SW 1271 (cell line): ENCODE measurements at places on chromosomes 16 and 17.
A peak's percentile ranks its signal among the peaks of the same experiment; 100 is the strongest.

DNA sequence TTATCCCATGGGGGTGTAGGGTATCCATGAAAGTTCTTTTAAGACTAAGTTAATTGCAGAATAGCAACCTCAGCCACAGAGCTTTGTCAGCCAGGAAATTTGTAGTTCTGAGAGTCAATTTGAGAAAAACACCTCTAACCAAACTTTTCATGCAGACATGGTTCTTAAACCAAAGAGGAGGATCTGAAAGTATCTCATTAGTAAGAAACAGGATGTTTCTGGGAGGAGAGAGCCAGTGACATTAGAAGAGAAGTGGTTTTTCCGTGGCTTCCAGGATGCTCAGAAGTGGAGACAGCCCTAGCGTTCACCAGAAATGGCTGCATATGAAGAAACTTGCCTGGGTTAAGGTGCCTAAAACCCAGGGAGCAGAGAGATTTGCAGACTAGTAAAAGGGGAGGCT is 7.9 kb downstream of the GNAO1 start:
- no peak for DNase-seq

DNA sequence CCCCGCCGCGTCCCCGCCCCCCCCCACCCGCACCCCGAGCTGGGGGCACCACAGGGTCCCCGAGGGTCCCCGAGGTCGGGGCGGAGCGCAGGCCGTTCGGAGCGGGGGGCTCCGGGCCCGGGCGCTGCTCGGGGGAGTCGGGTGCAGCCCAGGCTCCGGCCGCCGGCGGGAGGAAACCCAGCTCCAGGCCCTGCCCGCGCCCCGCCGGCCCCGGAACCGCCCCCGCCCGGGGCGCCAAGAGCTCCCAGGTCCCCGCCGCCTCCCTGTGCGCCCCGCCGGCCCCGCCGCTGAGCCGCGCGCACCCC is 33.2 kb upstream of the RPH3AL start:
- no peak for DNase-seq

GRCh38 chr16:46427340-46428107 is 193.7 kb downstream of the SHCBP1 start:
- no peak for DNase-seq

DNA sequence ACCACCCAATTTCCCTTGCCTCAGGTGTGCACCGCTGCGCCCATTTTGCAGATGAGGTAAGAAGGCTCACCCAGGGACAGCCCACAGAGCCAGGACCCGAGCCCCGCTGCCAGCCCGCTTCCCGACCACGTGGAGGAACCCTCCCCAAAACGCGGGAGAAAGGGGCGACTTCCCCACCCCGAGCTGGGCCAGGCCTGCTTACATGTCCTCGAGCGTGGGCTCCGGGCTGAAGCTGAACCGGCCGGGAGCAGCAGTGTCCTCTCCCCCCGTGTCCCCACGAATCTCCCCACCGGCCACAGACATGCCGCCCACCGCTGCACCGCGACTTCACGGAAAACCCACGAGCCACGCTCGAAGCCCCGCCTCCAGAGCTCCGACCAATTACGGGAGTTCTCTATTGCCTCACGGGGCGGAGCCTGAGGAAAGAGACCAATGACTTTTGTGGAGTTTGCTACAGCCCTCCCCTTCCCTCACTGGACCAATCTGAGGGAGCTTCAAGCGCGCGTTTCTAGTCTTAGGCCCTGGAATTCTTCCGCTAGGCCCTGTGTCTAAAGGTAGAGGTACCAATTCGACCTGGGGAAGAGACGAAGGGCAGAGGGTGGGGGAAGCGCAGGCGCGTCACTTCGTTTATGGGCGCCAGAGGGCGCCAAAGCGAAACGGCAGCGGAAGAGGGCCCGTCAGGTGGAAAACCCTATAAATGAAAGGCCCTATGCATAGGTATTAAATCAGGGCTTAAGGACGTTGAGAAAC is at the start of gene DCTPP1:
TSS of gene DCTPP1 (minus strand) at position 353 of the 750 bp plus-strand sequence. CDS start at position 303, 50 bp downstream.
- peak; percentile 99 for DNase-seq

DNA sequence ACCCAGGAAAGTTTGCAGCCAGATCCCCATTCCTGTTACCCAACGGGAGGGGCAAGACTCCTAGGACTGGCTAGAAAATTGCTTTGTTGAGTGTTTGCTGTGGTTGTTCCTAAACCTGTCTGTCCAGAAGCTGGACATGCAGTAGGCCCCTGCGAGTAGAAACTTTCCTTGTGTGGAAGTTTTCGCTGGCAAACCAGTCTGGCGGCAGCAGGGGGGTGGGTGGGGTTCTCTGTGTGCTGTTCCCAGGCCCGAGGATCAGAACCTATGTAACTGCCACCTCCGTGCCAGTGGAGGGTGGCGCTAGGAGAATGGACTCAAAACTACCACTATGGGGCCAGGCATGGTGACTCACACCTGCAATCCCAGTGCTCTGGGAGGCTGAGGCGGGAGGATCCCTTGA is 9.2 kb downstream of the SGSM2 start:
- DNase-seq, result no peak

GRCh38 chr16:52389045-52389444 is 157.9 kb downstream of the TOX3 start:
- DNase-seq, result no peak

DNA sequence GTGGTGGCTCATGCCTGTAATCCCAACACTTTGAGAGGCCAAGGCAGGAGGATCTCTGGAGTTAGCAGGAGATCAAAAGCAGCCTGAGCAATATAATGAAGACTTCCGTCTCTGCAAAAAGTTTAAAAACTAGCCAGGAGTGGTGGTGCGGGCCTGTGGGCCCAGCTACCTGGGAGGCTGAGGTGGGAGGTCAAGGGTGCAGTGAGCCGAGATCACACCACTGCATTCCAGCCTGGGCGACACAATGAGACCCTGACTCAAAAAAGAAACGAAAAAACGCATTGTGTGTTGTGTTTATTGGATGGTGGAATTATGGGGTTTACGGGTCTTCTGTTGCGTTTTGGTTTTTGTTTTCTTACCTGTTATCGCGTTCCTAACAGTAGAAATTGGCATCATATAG is 863 bp upstream of the DDX19A start:
- DNase-seq, result no peak

DNA sequence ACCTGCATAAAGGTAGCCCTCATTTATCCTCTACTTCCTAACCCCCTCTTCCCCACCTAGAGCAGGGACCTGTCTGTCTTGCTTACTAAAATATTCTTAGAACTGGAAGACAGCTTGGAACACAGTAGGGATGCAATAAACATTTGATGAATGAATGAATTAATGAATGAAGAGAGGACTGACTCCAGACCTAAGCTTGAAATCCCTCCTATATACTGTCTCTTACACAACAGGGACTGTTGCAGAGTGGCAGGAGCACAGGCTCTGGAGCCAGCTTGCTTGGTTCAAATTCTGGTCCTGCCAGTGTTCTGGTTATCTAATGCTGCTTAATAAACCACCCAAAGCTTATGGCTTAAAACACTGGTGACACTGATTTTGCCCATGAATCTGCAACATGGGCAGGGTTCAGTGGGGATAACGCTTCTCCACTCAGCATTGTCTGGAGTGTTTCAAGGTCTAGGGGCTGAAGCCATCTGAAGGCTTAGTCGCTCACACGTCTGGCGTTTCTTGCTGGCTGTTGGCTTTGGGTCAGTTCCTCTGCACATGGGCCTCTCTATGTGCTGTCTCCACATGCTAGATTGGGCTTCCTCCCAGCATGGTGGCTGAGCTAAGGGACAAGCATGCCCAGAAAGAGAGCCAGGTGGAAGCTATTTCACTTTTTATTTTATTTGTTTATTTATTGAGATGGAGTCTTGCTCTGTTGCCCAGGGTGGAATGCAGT is 12.8 kb upstream of the RAP1GAP2 start:
- DNase-seq, result no peak

- no peak for DNase-seq
Measured at GRCh38 chr17:50495918-50496317, 12.3 kb upstream of the MYCBPAP start.
